ENCODE measurements at places on chromosomes 3 and 15. TPM values are rescaled to one million over a fixed set of nuclear protein-coding genes. Genes with fewer than 3 reads are reported as not detected.

- no peak overlapping the region for H3K4me3 ChIP-seq
- no peaks in the 10 kb centered on the region for H3K27me3 ChIP-seq
- no peaks in the 10 kb centered on the region for H3K36me3 ChIP-seq
- H3K4me1 ChIP-seq: peaks cover 17% of the 10 kb centered on the region
- no peak for DNase-seq
These were observed 4.8 kb downstream of the SRGAP3 start for GRCh38 chr3:9244495-9245183.

DNA sequence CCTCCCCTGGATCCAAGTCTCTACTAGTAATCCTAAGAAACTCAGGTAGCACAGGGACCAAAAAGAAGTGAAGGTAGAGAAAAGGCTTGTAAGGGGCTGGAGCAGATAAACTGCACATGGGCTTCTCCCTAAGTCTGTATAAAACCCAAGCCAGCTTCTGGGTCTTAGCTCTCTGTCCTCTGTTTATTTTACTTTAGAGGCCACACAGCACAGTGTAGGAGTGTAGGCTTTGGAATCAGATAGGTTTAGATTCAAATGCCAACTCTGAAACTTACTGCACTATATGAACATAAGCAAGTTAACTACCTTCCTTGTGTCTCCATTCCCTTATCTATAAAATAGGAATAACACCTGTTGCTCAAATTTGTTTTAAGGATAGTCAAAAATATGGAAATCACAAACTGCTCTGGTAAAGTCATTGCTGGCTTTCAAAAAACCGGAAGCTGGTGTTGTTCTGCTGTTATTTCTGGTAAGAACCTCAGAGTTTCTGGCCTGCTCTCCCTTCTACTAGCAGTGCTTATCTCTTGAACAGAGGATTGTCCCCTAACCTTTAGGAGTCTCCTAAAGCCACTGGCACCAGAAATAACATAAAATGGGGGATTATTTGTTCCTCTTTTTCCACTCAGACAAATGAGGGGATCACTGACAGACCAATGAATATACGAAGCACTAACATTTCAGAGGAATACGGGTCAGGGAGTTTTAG, 33.8 kb downstream of the PIK3R4 start:
- H3K4me3 ChIP-seq: no peak overlapping the region
- peaks cover 3% of the 10 kb centered on the region for H3K4me1 ChIP-seq
- no peak for DNase-seq
- peaks cover 32% of the 10 kb centered on the region for H3K36me3 ChIP-seq
- H3K27me3 ChIP-seq: no peaks in the 10 kb centered on the region

- H3K27me3 ChIP-seq: peaks cover under 1% of the 10 kb centered on the region
- H3K4me1 ChIP-seq: no peaks in the 10 kb centered on the region
- DNase-seq: peak; percentile 73
- no peaks in the 10 kb centered on the region for H3K36me3 ChIP-seq
These were observed 17.0 kb upstream of the ANO10 start for GRCh38 chr3:43638594-43639447.

DNA sequence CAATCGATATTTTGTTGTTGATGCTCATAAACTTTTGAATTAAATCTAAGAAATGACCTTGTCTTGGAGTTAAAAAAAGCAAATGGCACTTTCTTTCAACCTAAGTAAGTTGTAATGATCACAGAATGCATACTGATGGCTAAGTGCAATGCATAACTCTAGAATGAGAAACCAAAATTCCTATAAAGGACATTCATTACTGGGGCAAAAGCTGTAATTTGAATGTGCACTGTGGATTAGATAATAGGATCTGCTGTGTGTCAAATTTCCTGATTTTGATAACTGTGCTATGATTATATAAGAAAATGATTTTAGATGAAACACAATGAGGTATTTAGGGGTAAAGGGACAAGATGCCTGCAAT, 14.3 kb downstream of the SIAH2 start:
- H3K27me3 ChIP-seq: no peaks in the 10 kb centered on the region
- DNase-seq: no peak
- H3K4me3 ChIP-seq: no peak overlapping the region
- peak overlapping the region; percentile 52 for H3K27ac ChIP-seq
- H3K36me3 ChIP-seq: peaks cover 83% of the 10 kb centered on the region
- H3K4me1 ChIP-seq: peaks cover 91% of the 10 kb centered on the region

DNA sequence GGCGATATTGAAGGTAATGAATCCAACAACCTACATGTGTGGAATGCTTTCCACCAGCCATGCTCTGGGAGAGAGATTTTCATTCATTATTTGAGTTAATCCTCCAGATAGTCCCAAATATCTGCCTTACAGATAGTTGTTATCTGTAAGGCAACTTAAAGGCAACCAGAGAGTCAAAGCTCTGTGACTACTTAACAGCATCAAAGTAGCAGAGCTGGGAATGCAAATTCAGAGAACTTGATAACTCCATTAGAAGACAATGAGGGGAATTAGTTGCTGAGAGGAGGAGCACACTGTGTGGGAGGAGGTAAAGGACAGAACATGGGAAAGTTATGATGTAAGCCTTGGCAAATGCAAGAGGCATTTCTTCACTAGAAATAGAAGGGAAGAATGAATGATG, 10.5 kb upstream of the CRBN start:
- H3K36me3 ChIP-seq: no peaks in the 10 kb centered on the region
- no peak overlapping the region for H3K4me3 ChIP-seq
- H3K27ac ChIP-seq: peak overlapping the region; percentile 44
- H3K27me3 ChIP-seq: no peaks in the 10 kb centered on the region
- no peak for DNase-seq

SHC4 gene
- total RNA-seq: 1.4 TPM

RCN2 gene
- 16.6 TPM for total RNA-seq

Measured in activated CD4-positive, alpha-beta T cell treated with anti-CD3 and anti-CD28 coated beads for 36 hours (primary cell).